Activated CD8-positive, alpha-beta T cell treated with anti-CD3 and anti-CD28 coated beads for 36 hours (primary cell): ENCODE measurements at places on chromosomes 16 and 17.

DNA sequence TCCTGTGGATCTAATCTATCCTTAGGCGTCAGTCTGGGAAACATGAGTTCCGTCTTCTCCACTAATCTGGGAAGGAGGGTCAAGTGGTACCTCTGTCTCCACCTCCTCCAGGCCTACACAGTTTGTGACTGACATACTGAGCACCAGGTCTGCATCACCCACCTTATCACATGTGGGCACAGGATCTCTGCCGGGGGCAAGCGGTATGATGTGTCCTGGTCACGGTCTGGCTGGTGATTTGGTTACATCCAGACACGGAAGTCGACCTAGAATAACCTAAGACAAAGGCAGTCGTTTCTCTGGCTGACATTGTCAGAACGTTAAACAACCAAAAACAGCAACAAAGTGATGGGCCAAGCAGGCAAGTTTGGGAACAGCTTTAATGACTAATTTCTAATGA is 82.5 kb upstream of the HSBP1 start:
- no peak for DNase-seq

GRCh38 chr16:66294507-66294906 is 72.0 kb upstream of the CDH5 start:
- no peak for DNase-seq

DNA sequence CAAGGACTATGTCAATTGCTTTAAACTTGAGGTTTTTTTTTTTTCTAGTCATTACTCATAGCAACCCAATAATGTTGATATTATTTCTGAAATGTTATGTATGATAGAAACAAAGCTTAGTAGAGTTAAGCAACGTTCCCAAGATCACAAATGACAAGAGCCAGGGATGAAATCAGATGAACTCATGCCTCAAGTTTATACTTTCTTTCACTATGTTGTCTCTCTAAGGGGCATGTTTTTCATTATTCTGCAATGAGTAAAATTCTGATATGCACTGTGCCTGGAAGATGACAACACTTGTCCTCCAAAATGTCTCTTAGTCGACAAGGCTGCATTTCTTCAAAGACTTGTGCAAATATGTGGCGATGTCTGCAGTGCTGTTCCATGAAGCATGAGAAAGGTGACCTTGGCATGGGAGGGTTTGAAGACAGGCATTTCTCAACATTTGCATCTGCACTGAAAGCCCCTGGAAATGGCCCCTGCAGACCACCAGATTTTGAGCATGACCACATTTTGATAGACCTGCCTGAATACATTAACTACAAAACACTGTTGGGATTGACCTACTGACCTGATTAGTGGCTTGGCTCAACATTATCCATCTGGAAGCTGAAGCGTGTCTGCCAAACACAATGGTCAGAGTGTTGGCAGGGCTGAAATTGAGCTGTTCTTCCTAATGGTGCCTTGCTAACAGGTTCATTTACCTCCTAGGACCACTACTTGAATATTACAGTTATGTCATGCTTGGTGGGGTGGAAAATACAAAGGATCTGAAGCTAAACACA is 1027.5 kb downstream of the CDH11 start:
- no peak for DNase-seq

DNA sequence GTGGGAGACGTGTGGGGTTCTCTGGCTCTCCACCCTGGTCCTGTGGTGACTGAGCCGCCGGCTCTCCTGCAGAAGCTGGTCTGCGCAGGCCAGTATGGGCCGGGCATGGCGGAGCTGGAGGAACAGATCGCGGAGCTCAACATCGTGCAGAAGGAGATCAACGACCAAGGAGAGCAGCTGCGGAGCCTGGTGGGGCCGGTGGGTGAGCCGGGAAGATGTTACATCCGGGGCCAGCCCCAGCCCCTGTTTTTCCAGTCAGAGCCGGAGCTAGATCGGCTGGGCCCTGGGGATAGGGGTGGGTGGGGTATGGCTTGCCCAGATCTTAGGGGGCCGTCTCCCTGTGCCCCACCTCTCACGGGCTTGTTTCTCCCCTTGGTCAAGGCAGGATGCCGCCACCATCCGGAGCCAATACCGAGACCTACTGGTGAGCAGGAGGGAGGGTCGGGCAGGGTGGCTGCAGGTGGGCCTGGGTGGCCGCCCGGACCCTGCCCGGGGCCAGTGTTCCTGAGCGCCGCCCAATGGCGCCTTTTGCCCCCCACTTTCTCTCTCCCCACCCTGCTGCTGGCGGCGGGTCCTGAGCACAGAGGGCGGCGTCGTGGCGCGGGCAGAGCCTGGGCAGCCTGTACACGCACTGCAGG is 5.0 kb downstream of the EVPLL start:
- DNase-seq = no peak

GRCh38 chr16:30931068-30931650 is 7.8 kb downstream of the FBXL19 start:
- no peak for DNase-seq

DNA sequence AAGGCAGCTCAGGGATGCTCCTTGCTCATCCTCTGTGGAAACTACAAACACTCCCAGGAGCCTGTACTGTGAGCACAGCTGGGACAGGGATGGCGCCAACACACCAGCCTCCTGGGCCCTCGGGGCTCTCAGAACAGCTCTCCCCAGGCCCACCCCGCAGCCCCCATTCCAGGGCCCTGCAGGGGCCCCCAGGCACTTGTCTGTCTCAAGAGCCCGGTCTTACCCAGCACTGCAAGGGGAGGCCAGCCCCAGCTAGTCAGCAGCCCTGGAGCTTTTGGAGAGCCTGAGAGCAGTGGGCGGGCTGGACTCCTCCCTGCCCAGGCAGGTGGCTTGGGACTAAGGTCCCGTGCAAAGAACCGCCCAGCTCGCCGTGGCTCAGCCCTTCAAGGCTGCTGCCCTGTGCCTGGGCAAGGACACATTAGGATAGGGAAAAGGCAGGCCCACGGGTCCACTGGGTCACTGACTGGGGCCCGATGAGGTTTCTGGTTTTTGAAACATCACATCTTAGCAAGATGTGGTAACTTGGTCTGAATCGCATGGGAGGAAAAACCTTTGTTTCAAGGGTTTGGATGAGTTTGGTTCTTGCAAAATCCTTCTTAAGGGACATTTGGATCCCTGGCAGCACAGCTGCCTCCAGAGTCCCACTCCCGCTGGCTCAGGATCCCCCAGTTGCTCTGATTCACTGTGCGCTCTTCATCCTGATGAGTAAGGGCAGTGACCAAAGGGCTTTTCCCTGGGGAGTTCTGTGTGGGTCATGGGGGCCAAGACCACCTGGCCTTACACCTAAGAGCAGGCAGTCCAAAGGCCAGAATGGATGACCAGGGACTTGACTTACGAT is 2.8 kb downstream of the DNASE1L2 start:
- DNase-seq = no peak

- DNase-seq = no peak
Measured at GRCh38 chr17:8444494-8444893, 8.8 kb downstream of the NDEL1 start.

DNA sequence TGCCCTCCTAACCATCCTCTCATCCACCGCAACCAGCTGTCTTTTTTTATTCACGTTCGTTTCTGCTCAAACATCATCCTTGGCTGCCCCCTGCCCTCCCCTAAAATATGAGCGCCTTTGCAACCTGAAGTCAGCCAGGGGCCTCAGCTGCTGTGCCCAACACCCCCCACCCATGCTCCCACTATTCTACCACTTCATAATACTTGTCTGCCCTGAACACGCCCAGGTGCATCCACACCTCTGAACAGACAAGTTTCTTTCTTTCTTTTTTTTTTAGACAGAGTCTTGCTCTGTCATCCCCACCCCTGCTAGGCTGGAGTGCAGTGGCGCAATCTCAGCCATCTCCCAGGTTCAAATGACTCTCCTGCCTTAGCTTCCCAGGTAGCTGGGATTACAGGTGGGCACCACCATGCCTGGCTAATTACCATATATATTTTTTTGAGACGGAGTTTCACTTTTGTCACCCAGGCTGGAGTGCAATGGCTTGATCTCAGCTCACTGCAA is 26.9 kb downstream of the CEP295NL start:
- DNase-seq = no peak

DNA sequence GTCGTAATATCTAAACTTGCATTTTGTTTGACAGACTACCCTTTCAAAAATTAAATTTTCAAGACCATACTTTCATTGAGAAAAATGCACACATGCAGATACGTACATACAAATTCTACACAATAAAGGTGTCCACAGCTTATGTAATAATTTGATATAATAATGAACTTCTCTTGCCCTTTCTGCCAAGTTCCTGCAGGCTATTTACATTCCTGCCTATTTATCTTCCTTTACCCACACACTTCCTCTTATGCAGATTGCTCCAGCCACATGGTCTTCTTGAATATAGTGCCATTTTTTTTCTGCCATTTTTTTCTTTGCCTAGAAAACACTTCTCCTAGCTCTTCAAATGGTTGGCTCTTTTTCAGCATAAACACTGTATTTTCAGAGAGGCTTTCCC is 826.9 kb upstream of the CDH8 start:
- no peak for DNase-seq

- no peak for DNase-seq
Measured at GRCh38 chr17:36505171-36505570, 18.7 kb downstream of the ZNHIT3 start.

DNA sequence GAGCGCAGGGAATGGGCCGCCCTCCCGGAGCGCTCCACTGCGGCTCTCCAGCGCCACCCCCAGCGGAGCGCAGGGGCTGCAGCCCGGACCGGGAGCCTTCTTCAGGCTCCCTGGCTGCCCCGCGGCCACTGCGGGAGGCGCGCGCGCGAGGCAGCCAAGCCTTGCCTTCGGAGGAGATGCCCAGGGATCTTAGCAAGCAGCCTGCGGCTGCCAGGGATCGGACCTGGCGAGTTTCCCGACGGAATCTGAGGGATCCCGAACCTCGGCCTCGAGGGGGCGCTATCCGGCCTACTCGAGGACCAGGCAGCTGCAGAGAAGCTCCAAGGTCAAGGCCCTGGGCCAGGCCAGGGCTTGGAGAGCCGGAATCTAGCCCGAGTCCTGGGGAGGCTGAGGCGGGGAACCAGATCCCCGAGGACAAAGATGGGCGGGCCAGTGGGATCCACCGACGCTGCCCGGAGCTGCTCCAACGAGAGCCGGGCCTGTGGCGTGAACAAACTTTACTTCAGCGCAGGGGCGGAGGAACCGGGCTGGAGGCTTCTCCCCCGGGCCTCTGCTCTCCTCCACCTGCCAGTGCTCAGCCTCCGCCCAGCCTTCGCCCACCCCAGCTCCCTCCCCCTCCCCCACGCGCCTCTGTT is at the start of gene IRX6:
Gene IRX6, plus strand, starts transcription at position 567 of the 635 bp plus-strand sequence. CDS start 889 bp downstream, outside the sequence.
- DNase-seq = no peak

DNA sequence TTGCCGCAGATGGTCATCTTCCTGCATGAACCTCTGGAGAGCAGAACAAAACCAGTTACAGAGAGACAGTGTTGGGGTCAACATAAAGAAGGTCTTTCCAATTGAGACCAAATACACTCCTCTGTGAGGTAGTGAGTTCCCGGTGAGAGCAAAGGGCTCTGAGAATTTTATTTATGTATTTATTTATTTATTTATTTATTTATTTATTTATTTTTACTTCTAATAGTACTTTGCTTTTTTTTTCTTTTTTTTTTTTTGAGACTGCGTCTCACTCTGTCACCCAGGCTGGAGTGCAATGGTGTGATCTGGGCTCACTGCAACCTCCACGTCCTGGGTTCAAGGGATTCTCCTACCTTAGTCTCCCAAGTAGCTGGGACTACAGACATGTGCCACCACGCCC is 12.1 kb upstream of the COTL1 start:
- no peak for DNase-seq

DNA sequence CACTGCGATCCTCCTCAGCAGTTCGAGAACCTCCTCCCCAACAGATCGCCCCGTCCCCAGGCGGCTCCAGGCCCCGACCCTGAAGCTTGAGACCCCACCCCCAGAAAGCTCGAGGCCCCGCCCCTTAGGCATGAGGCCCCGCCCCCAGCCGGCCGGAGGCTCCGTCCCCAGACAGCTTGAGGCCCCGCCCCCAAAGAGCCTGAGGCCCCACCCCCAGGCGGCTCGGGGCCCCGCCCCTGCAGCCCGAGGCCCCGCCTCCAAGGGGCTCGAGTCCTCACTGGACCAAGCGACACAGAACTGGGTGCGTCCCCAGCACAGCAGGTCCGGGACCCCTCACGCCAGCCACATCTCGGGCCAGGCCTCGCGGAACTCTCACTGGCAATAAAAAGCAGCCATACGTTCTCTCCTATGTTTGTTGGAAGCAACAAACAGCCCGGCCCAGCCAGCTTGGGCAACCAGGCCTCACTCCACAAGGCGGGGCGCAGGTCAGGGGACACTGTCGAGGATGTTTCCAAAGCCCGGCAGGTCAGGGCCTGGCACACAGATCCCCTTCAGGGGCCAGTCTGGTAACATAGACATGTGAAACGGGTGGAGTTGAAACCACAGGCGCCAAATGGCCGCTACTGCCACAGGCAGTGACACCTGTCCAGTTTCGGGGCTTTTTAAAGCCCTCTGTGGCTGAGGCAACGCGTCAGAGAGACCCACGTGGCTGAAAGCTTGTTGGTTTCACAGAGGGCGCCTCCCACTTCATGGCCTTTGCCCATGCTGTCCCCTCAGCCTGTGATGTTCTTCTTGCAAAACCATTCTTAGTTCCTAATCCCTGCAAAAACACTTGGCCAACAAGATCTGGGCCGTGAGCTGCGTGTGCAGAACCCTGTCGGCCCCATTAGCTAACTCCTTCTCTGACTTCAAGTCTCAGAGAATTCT is 224.2 kb downstream of the PARN start:
- peak; percentile 34 for DNase-seq

- no peak for DNase-seq
Measured at GRCh38 chr17:67549820-67550219, 167.9 kb upstream of the NOL11 start.
